ENCODE measurements at places on chromosomes 7 and 10.

DNA sequence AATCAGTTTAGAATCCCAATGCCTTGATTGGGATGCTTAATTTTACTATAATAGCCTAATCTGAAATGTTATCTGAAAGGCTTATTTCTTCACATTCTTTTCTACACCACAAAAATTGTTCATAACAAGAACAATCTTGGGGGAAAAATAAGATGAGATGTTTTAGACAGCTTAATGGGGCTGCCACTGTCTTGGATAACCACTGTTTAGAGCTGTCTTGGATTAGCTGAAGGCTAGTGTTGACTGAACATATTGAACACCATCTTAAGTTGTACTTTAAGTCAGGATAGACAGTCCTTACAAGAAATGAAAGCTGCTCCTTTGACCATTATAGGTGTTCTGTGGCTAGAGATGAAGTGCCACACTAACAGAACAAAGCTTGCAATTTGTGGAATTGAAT is 501.3 kb downstream of the GFRA1 start:
- DNase-seq = no peak

DNA sequence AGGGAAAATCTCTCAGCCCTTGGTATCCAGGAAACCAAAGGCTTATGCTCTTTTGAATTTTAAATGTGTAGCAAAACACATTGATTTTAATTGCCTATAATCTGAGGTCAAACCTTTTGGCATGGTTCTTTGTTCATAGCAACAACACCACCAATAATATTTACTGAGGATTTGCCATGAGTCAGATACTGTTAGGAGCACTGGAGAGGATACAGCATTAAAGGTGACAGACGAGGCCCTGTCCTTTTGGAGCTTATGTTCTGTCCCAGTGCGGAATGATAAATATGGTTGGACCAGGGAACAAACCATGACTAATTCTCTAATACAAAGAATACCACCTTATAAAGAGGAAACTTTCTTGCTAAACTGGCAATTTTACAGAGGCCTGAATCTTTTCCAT is 176.6 kb downstream of the CTNNA3 start:
- DNase-seq = no peak

DNA sequence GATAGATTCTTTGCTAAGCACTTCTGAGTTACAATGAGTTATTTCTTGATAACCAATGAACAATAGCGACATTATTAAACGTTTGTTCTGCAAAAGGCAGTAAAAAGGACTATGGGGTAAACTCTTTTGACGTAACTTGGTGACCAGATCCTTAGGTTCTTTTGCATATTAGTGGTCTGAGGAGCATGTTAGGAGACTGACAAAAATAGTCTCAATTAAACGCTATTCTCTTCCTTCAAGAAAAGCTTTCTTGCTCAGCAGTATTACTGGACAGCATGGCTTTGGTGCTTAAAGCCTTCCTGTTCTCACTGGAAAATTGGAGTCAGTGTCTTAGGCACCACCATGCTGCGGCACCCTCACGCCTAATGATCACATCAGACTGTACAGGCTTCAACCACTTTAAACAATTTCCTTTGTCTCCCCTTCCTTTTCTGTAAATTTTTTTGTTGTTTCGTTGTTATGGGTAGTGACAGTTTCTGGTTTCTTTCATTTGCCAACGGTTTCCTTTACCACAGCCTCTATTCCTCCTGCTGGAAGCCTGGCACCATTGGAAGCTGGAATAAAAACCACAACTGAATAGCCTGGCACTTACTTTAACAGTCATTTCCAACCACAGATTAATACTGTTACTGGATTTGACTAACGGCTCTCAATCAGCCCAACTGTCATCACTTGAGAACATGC is 49.2 kb upstream of the FAM133B start:
- DNase-seq = no peak

DNA sequence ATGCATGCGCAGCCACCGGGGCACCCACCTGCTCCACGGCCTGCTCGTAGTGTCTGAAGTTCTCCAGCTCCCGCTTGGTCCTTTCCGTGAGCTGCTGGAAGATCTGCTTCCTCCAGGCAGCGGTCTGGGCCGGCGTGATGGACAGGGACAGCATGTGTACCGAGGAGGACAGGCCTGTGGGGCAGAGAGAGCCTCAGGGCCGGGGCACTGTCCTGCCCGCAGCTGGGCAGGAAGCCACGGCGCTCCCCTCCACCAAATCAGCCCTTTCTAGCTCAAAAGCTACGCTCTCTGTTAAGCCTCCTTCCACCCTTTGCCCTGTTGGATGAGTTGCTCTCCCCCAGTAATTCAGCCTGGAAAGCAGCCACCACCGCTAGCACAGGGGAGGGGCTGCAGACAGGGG is 19.2 kb downstream of the TECPR1 start:
- no peak for DNase-seq

GRCh38 chr7:48252995-48253394 is 81.7 kb downstream of the ABCA13 start:
- DNase-seq = no peak

DNA sequence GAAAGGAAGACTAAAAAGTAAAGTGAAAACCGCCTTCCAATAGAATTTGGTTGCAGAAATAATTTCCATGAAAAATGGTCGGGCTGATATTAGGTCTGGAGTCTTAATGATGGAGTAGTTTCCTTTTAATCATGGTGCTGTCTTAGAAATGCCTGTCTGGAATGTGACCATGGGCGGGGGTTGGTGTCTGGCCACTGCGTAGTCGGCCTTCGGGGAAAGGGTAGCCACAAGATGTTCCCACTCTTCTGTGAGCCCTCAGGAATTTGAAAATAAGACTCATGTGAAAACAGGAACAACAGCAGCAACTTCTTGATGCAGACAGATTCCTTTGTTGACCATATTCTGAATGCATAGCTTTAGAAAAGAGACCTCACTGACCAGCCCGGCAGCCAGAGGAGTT is 176.8 kb downstream of the KIAA1217 start:
- DNase-seq = no peak

DNA sequence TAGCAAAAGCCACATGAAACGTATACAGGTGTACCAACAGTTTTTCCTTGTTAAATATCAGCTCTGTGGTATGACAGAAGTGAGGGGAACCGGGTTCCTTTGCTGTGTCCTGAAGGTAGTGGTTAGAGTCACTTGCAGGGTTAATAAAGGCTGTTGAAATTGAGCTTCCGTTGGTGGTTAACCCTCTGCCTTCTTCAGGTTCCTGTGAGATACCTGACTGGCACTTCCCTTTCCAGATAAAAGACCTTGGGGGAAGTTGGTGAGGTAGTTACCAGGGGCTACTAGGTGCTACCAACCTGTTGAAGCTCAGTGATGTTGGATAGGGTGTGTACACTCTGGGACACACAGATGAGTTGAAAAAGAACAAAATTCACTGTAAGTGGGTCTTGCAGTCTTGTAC is 384.1 kb downstream of the GATA3 start:
- no peak for DNase-seq

- DNase-seq = no peak
Measured at GRCh38 chr7:158505683-158506082, 81.9 kb downstream of the PTPRN2 start.

- DNase-seq = no peak
Measured at GRCh38 chr7:111958896-111959295, 247.3 kb downstream of the DOCK4 start.

DNA sequence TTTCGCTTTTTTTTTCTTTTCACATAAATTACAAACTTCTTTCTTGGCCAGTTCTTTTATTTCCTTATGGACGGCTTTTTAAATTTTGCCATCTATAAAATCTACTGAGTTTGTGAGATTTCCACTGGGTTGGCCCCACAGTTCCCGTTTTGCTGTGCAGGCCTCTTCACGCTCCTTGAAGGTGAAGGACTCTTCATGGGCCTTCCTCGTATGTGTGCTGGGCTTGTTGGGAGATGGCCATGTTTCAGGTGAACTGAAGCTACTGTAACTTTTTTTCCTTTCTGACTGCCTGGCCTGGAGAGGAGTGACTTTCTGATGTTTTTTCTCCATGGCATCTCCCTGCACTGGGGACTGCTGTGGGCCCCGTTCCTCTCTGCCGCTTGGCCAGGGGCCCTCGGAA is 262.4 kb downstream of the COBL start:
- DNase-seq = no peak

DNA sequence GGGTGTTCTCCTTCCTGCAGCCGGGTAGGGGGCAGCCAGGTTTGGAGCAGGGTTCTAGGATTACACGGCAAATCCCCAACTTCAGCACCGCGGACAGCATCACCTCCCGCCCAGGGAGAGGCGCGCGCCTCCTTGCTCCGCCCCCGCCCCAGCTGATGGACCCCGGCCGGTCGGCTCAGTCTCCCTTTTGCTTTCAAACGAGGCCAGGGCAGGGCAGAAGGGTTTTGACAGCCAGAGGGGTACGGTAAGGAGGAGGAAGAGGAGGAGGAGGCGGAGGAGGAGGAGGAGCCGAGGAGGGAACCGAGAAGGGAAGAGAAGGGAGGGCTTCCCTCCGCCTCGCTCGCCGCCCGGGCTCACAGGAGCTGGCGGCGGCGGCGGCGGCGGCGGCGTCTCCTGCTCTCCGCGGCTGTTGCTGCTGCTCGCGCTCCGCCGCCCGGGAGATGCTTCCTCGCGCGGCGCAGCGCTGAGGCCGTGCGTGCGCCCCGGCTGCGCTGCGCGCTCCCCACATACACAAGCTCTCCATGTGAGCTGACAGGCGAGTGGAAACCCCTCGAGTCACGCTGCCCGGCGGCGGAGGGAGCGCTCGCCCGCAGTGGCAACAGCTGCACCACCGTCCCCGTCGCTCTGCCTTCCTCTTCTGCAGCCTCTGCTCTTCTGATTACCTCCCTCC is 615 bp upstream of the CNTNAP2 start:
- DNase-seq = no peak

- no peak for DNase-seq
Measured at GRCh38 chr7:143368387-143368786, 5.9 kb upstream of the FAM131B start.

DNA sequence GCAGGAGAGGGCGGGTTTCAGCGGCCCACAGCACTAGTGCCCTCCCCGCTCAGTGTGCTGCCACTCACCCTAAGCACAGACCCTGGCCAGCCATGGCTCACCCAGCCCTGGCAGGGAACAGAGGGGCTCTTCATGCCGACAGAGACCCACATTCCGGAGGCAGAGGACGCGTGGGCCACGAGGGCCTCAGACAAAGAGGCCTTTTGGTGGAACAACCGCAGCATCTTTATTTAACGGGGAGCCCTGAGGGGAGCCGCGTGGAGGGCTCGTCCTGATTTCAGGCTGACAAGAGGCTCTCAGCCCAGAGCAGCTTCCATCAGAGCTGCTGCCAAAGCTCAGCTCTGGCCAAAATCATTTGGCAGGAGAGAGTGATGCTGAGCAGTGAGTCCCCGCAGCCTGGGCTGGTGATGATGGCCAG is 127.8 kb downstream of the SH3PXD2A start:
- DNase-seq = no peak

GRCh38 chr10:95196046-95196445 is 2.0 kb downstream of the ACSM6 start:
- no peak for DNase-seq

DNA sequence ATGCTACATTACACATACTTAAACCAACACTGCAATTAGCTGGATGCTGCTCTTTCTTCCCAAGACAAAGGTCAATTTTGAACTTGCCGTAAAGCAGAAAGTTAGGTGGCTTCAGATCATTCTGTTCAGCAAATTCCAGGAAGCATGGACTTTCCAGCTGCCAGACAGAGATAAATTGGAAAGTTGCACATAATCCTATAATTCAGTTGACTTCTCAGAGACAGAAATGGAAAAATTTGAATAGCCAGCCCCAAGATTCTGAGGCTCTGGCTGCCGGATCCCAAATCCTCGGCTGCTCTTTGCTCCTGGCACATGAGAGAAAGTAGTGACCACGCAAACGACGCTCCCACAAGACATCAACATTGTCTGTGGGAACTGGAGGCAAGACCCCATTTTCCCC is 105.0 kb upstream of the VIPR2 start:
- DNase-seq = no peak

- DNase-seq = no peak
Measured at GRCh38 chr10:22344781-22345300, 455 bp upstream of the SPAG6 start.

DNA sequence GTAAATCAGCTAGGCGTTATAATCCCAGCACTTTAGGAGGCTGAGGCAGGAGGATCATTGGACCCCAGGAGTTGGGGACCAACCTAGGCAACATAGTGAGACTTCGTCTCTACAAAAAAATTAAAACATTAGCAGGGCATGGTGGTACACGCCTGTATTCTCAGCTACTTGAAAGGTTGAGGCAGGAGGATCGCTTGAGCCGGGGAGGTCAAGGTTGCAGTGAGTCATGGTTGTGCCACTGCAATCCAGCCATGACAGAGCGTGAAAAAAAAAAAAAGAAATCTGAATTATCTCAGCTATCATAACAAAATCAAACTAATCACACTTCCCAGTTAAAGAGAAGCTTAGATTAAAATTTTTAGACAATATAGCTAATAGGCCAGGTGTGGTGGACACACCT is 35.3 kb downstream of the ATAD1 start:
- no peak for DNase-seq

DNA sequence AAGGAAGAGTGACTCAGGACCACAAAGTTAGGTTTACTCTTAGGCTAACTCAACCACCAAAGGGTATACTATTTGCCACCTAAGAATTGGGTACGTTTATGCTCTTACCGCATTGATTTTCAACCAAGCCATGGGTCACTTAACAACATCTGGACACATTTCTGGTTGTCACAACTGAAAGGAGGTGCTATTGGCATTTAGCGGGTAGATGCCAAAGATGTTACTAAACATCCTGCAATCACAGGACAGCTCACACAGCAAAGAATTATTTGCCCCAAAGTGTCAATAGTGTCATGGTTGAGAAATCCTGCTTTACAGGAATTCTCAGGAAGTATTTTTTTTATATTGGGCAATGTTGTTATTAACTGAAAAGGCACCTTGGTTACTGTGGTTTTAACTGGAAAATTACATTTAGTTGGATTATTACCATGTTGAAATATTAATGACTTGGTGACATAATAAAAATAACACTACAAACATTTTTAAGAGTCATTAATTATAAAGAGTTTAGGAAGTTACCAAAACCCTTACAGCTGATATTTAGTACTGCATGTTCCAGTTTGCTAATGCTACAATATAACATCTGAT is 185.0 kb upstream of the TMEM196 start:
- no peak for DNase-seq

DNA sequence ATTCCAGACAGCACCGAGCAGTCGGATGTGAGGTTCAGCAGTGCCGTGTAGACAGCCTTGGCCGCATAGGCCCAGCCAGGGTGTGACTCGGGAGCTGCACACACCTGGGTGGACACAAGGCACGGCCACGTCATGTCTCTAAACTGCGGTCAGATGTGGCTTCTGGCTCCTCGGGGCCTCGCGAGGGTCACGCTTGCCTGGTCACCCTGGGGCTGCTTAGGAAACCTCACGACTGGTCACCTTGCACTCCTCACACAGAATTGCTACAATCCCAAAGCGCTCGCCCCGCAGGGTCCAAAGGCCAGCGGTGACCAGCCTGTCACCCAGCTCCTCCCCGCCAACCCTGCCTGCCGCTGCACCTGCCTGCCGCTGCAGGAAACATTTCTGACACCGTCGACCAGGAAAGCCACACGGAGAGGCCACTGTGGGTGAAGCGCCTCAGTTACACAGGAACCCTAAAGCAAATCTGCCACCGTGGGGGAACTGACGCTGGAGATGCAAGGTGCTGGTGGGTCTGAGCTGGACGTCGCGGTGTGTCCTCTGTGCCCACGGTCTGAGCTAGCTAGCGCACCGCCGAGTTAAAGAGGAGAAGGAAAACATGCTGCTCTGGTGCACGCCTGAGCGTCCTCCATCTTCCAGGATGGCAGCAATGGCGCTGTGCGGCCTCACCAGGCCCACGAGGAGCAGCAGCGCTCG is 5.0 kb downstream of the GPER1 start:
- no peak for DNase-seq

GRCh38 chr7:104979167-104979841 is 34.7 kb upstream of the KMT2E start:
- no peak for DNase-seq

GRCh38 chr7:146494952-146495596 is 378.5 kb downstream of the CNTNAP2 start:
- DNase-seq = no peak

Data from stimulated activated CD8-positive, alpha-beta memory T cell treated with anti-CD3 and anti-CD28 coated beads, Interleukin-2, amount 100 ng/mL, for 1 hour (primary cell).